Kidney epithelial cell (primary cell): ENCODE measurements at places on chromosomes 1 and 21. TPM values are rescaled to one million over a fixed set of nuclear protein-coding genes. Genes with fewer than 3 reads are reported as not detected.

DNA sequence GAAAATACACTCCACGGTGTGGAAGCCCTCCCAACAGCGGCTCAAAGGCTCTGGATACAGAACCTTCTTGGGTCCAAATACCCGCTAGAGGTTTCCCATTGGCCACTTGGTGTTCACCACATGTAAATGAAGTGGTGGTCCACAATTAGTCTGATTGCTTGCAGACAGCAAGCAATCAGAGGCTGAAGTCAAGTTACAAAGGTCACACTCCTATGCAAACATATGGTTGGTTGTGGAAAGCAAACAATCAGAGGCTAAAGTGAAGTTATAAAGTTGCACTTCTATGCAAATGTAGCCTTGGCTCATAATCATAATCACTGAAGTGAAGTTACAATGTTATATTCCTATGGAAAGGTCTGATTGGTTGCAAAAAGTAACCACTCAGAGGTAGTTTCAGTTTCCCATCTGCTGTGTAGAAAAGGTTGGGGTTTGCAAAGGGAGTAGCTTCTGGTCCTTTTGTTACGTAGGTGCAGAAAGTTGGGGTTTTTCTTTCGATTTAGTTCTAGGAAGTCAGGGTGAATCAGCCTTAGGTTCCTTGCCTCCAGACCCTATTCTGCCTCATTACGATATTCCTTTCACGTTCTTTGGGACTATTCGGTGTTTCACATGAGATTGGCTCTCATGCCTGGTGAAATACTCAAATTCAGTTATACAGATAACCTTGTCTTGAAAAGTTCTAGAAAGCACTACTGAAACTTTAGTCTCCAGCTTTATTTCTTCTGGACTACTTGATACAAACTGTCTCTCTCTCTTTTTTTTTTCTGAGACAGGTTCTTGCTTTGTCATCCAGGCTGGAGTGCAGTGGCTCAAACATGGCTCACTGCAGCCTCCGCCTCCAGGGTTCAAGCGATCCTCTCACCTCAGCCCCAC, 36.7 kb upstream of the MTF2 start:
- no peak for DNase-seq

ERICH3 gene
- total RNA-seq, result not detected in 2 replicates

GRCh38 chr1:221711063-221711577, 30.8 kb downstream of the DUSP10 start:
- no peak for DNase-seq

GRCh38 chr1:89425056-89425455, 61.2 kb downstream of the GBP6 start:
- DNase-seq, result no peak

FNDC10 gene
- 8.0 and 9.2 TPM in 2 replicates for total RNA-seq

GRCh38 chr1:46717654-46718053, 1.3 kb downstream of the EFCAB14 start:
- no peak for DNase-seq

DNA sequence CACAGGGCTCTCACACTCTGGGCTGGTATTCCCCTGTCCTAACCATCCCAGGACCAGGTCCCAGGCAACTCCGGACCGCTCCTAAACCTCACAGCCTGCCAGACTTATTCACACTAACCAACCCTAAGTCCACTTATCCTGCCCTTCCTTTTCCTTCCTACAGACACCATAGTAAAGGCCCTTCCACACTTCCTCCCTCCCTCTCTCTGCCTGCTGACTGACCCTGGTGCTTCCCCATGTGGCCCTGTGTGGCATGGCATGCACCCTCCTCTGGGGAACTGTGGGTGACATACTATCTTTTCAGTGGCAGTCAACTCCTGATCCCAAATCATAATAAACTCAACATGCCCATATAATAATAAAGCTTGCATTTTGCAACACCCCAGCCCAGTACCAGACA, 155.1 kb upstream of the DNAH14 start:
- DNase-seq, result no peak

FRRS1 gene
- 1.3 and 2.7 TPM in 2 replicates for total RNA-seq

PTPN7 gene
- total RNA-seq, result 2.3 and 2.6 TPM in 2 replicates

CDKN2C gene
- total RNA-seq, result 0.07 and 0.13 TPM in 2 replicates

DNA sequence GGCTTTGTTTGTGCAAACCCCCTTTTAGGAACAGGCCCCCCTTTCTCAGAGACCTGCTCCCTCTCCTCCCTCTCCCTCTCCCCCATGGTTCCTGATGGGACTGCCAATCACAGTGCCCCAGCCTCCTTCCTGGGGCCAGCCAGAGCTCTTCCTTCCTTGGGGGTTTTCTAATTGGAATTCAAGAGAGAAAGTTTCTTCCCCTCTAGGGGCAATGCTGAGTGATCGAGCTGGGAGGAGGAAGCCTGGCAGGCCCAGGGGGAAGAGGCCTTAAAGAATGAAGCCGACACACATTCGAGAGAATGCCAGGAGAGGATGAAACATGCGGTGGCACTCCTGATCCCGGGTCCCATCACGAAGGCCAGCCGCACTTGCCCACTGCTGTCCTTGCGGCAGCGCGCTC, 21.3 kb upstream of the COL16A1 start:
- no peak for DNase-seq

- no peak for DNase-seq
Measured at GRCh38 chr1:41917835-41918449, 780 bp downstream of the HIVEP3 start.

- no peak for DNase-seq
Measured at GRCh38 chr1:46659307-46659870, 8.8 kb downstream of the ATPAF1 start.

SYCP1 gene
- total RNA-seq, result 0.07 and 0.17 TPM in 2 replicates

TMPRSS2 gene
- total RNA-seq, result 8.2 and 9.7 TPM in 2 replicates

DNA sequence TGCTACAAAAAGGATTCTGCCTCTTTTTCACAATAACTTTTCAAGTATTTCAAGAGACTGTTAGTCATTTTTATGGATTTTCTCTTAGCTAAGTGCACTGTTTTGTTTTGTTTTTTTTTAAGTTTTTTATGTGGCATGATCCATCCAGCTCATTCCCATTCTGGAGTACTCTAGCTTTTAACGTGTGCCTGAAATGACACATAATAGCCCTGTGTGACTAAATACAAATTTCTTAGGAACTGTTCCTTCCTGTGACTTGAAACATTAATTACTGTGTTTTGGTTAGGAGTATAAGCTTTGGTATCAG, 143.9 kb downstream of the HS2ST1 start:
- DNase-seq, result no peak

DNA sequence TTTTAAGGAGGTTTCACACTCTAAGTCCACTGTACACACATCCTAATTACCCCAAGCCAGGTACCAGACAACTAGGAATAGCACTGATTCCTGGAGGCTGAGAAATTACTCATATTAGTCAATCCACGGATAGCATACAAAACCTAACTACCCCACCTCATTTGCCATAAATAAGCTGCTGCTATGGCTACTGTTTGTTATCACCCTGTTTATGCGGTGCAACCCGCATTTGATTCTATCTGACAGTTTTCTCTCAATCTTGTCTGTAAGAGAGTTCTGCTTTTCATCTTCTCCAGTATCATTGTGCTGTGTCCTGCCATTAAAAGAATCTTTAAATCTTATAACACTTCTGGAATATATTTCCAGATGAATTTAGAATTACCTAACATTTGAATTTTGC, 1496.5 kb downstream of the PLA2G4A start:
- no peak for DNase-seq

GRCh38 chr1:201116091-201116490, 3.9 kb upstream of the CACNA1S start:
- DNase-seq, result no peak

DENND2C gene
- 0.84 and 1.3 TPM in 2 replicates for total RNA-seq
